ENCODE measurements at places on chromosomes 5 and 9.

DNA sequence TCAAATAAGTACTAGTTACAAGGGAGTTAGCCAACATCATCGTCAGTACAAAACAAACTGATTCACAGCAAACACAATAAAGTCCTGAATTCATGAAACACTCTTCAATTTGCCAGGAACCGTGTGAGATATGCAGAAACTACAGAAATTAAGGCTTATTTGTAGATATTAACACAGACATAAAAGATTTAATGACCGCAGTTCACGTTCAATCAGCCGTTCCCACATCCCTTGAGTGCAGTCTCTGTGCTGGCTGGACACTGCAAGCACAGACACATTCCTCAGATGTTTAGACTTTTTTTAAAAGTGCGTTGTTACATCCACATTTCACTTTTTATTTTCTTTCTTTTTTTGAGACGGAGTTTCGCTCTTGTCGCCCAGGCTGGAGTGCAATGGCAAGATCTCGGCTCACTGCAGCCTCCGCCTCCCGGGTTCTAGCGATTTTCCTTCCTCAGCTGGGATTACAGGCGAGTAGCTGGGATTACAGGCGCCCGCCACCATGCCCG lies 566 bp upstream of the CEP78 start:
- no peak for DNase-seq

GRCh38 chr5:79077680-79078365 lies 8.3 kb downstream of the BHMT2 start:
- DNase-seq: no peak

GRCh38 chr5:87120518-87121303 lies 147.0 kb upstream of the RASA1 start:
- DNase-seq: no peak

DNA sequence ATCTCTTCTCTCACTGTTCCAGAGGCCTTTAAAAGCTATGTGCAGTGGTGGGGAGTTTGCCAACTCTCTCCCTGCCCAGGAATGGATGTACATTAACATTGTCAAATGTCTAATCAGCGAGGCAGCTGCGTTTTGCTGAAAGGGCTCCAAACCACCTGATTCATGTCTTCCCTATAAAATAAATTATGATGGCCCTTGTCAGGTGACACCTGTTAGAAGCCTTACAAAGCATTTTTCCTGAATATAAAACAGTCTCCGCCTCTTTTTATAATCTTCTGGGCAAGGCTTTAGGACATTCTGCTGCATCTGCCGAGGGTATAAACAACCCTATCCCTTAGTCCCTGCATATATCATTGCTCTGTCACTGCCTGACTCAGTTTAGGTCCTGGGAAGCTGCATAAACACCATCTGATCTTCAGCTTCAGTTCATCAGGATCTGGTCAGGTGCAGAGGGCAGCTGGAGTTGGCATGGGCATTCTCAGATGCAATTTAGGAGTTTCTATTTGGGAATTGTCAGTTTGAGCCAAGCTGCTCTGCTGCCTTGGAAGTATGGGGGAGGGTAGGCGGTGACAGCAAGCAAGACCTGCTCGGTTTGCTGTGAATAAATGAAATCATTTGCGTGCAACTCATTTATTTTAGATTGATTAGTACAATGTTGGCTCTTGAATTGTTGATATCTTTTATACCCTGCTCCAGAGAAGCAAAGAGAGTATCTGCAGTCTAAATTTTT lies 103.5 kb downstream of the ACER2 start:
- DNase-seq: no peak

DNA sequence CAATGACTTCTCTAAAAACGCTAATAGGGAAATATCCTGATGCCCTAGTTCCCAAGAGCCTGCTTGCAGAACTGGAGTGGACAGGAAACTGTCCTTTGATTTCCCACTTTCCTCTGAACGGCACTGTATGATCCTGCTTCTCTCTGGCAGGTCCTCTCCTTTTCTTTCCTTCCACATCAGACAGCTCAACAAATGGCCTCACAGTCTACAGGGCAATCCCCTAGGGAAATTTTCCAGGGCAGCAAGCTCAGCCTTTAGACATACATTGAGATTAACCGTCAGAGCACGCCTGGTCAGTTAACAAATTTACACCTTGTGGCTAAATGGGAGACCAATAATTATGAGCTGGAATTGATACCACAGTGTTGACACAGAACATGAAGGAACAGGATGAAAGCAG lies 164.9 kb downstream of the SLC24A2 start:
- no peak for DNase-seq

- no peak for DNase-seq
These were observed 11.0 kb downstream of the IGFBPL1 start for GRCh38 chr9:38413283-38413682.
